ENCODE measurements at places on chromosomes 6 and 20.

- no peak for DNase-seq
Measured at GRCh38 chr6:74167976-74168375, 472.0 kb downstream of the CD109 start.

DNA sequence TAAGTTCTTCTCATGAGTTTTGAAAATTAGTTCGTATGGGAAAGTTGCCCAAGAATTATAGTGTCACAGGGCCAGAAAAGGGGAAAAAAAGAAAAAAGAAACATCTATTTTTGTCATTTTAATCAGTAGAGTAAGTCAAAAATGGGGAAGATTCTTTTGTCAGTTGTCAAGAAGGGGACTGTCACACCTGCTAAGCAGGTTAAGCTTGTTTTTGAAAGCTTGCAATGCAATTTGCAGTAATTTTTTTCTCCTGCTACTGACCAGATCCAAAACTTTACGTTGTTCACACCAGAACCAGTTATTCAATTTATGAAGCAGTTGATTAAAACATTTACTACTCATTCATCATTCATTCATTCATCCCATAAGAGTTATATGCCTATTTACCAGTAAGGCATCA lies 171.4 kb downstream of the SOX4 start:
- DNase-seq: no peak

GRCh38 chr20:31991339-31991705 lies 18.9 kb upstream of the CCM2L start:
- DNase-seq: no peak

DNA sequence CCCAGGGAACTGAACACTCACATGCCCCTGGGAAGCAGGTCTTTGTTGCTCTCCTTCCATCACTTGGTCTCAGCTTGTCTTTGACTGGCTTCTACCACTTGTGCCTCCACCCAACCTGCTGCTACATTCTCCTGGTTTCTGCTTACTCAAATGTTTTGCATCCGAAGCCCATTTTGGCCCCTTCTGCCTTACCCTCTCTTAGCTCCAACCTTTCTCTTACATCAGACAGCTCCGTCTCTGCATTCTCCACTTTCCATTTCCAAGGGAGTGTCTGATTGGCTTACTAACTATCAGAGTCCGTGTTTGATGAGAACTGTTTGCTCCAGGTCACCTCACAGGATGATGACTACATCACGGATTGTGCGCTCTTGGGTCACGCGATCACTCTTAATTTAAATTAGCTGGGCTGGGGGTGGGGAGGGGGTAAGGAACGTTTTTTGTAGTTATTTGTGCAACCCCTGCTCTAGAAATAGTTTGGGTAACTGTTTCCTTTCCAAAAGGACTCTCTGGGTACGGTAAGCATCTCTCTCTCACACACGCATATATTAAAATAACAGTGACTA lies 844 bp upstream of the ABRACL start:
- peak; percentile 17 for DNase-seq

GRCh38 chr6:168132531-168133167 lies 53.6 kb upstream of the FRMD1 start:
- DNase-seq: no peak

- DNase-seq: no peak
Measured at GRCh38 chr6:71745525-71745924, 140.8 kb upstream of the RIMS1 start.

DNA sequence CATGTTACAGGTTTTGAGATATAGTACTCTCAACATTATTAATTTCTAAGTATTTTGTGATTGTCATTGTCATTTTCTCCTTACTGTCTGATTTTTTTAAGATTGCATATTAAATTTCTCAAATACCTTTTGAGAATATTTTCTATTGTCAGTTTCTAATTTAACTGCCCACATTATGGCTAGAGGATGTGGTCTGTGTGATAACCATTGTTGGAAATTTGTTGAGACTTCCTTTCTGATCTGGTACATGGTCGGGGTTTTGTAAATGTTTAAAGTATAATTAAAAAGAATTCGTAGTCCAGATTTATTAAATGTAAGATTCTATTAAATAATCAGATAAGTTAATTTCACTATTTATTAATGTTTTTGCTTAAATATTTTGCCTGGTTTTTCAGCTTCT lies 60.1 kb downstream of the SLX4IP start:
- DNase-seq: no peak

GRCh38 chr6:12115492-12115891 lies 103.4 kb downstream of the HIVEP1 start:
- no peak for DNase-seq

GRCh38 chr6:49333345-49334125 lies 129.5 kb downstream of the MMUT start:
- DNase-seq: no peak

- no peak for DNase-seq
Measured at GRCh38 chr20:61748376-61748775, 317.3 kb downstream of the TAF4 start.

DNA sequence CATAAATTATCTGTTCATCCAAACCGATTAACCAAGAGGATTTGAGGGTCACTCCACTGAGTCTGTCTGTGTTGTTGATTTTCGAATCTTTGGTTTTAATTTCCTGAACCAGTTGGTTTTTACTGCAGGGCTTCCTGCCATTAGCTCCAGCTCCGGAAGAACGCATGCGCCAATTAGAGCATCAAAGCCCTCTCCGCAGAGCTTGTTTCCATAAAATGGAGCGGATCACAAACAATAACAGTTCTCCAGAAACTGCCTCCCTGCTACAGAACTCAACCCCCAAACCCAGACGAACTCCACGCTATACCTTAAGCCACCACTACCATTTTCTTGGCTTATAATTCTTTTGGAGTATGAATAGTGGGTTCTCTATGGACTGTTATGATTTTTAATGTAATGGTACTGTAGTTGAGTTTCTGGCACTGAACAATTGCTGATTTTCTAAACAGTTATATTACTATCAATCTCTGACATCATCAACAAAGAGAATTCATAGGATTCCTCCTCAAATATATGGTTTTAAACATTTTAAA lies 13.8 kb downstream of the TFAP2A start:
- DNase-seq: no peak

GRCh38 chr6:35173427-35174087 lies 32.4 kb upstream of the TCP11 start:
- no peak for DNase-seq

DNA sequence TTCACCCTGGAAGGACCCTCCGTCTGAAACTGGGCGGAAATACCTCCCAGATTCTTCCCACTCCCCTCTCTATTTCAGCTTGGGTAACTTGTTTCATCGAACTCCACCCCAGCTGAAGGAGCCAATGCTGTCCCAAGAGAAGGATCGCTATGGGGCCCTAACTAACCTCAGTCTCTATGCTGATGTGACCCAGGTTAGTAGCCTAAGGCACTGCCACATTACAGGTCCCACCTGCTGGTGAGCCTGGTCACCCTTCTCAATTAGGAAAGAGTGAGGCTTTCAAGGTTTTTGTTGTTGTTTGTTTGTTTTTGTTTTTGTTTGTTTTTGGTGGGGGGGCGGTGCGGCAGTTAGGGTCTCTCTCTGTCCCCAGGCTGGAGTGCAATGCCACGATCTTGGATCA lies 168.4 kb downstream of the OR2B2 start:
- DNase-seq: no peak

- DNase-seq: no peak
Measured at GRCh38 chr6:151136141-151136755, 103.5 kb upstream of the AKAP12 start.

GRCh38 chr6:125798734-125799508 lies 8.2 kb downstream of the NCOA7 start:
- DNase-seq: no peak

GRCh38 chr6:119493980-119494379 lies 144.4 kb upstream of the MAN1A1 start:
- DNase-seq: no peak

GRCh38 chr20:2289475-2289874 lies 6.3 kb upstream of the TGM3 start:
- DNase-seq: no peak

Measured in stimulated activated CD8-positive, alpha-beta memory T cell treated with anti-CD3 and anti-CD28 coated beads, Interleukin-7, amount 100 ng/mL, for 48 hours (primary cell).